CMK (cell line): ENCODE measurements at places on chromosomes 6 and 20.

- no peak for DNase-seq
These were observed 113.6 kb upstream of the ID4 start for GRCh38 chr6:19723545-19723944.

- DNase-seq: no peak
These were observed 19.7 kb downstream of the NRSN1 start for GRCh38 chr6:24145690-24146131.

GRCh38 chr6:152050451-152051195 lies 243.1 kb downstream of the ESR1 start:
- no peak for DNase-seq

- no peak for DNase-seq
These were observed 668 bp downstream of the PKIB start for GRCh38 chr6:122610690-122611455.
